ENCODE measurements at places on chromosomes 2 and 18.

DNA sequence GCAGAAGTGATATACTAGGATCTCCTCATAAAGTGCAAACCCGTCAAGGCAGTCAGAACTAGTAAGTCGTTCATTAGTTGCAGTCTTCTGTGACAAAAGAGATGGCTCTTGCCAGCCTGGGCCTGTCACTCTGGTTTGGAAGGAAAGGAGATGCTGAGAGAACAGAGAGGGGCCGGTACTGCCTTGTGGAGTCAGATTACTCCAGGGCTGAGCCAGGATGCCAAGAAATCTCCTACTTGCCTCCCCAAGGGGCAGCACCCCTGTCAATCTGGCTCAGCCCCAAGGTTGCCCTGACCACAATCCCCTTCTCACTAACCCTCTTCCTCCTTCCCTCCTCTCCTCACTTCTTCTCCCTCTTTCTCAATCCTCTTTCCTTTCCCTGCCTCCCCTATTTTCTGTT lies 62.9 kb upstream of the ASPRV1 start:
- no peak for DNase-seq

- no peak for DNase-seq
Measured at GRCh38 chr2:196479350-196479749, 160.2 kb upstream of the CCDC150 start.

- DNase-seq: no peak
Measured at GRCh38 chr2:59206361-59206760, 965.2 kb upstream of the FANCL start.

DNA sequence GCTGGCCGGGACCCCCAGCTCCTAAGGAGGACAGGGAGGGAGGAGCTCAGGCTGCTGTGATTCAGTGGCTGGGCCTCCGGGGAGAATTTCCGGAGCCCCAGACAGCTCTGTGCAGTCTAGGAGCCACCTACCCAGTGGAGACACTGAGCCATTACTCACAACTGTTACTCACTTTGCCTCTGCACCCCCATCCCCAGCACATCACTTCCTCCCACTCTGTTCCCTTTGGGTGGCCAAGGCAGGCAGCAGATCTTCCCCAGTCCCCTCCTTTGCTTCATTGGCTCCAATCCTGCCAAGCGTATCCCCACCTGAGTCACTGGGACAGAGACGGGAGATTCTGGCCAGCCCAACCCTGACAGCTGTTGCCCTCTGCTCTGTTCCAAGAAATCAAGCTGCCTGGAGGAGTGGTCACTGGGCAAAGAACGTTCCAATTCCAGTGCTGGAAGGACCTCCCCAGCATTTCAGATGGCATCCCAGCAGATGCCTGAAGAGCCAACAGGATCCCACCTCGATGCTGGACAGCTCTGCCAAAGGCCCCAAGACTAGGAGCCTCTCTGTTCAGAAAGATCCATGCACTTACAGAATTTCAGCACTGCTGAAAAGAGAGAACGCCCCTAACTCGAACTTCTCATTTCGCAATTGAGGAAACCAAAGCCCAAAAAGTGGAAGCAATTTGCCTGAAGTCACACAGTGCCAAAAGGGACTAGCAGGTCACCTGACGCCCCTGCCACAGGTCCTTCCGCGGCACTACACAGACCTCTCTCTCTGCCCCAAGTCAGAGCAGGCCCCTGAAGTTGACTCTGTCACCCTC lies 68.3 kb downstream of the TNS1 start:
- DNase-seq: no peak

GRCh38 chr2:85582492-85582891 lies 1.7 kb upstream of the VAMP5 start:
- no peak for DNase-seq

- no peak for DNase-seq
Measured at GRCh38 chr2:21270083-21270491, 146.3 kb downstream of the TDRD15 start.

- no peak for DNase-seq
Measured at GRCh38 chr18:54736981-54737380, 91.3 kb upstream of the RAB27B start.

- no peak for DNase-seq
Measured at GRCh38 chr2:70855667-70856066, 20.1 kb upstream of the CD207 start.

DNA sequence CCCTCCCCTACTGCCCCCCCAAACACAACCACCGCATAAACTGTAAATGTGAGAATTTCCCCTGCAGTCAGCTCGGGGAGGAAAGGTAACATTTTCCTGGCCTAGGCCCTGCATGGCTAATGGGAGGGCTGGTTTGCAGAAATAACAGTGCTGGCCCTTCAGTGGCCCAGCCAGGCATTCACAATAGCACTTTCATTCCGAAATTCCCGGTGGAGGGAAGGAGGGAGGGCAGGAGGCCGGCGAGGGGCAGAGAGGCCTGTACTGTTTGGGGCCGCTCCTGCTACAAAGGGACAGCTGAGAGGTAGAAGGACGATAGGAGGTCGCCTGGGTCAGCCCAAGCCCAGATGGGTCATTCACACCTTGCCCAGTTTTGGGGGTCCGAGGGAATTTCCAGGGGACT lies 11.3 kb downstream of the CYP26B1 start:
- DNase-seq: no peak

GRCh38 chr2:166773308-166773949 lies 114.9 kb upstream of the XIRP2 start:
- no peak for DNase-seq

DNA sequence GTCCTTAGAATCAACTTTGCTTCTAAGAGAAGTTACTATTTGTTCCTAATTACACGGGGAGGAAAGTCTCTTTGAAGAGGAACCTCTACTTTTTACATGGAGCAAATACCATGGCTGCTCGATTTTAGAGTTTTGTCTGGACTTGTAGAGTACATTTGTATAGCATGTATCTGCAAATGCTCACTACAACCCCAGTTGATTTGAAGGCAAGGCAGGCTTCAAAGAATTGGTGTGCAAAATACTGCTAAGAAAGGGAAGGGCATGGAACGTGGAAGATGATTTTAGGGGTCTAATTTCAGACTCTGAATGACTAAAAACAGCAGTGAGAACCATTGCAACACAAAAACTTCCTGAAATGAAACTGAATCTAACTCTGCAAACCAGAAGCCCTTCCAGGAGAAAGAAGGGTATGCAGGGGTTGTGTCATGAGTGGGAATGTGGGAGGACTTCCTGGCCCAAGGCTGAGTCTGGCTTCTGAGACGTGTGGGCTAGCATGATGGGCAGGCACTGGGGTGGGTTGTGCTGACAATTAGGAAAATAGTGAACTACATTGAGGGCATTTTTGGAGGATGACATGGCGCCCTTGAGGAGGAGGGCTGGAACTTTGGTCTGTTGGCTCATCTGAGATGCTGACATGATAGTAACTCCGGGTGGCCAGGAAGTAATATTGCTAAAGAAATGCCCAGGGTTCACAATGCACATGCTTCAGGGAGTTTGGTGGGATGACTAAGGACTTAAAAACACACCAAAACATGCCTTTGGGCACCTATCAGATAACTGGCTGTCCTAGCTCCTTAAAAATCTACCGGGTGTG lies 18.9 kb upstream of the IL1R2 start:
- DNase-seq: no peak

DNA sequence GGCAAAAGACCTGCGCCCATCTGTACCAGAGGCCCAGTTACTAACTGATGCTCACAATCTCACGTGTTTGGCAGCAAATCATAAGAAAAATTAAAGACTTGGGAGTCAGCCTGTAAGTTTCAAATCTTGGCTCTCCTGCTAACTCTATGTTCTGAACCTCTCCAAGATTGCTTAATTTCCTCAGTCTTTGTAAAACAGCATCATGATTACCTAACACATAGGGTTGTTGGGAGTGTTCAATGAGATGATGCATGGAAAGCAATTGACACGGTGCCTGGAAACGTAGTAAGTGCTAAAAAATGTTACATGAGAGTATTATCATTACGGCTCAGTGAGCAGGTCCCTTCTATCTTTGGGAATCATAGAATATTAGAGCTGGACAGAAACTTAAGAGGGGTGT lies 497.6 kb upstream of the TCF4 start:
- DNase-seq: no peak

DNA sequence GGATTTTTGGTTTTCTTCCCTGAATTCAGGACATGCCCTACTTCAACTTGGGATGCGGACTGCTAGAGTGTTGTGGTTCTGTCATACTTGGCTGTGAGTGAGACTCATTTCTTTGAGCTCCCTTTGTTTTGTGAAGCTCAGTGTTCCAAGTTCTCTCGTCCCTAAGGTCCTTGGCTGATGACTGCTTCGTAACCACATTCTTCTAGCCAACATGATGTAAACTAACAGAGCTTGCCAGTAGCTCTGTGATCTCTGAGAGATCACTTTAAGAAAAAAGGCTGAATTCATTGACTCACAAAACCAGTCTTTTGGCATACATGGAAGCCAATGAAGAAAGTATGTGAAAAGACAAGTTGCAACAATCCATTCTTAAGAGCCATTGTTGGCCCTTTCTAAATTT lies 96.9 kb upstream of the MSTN start:
- DNase-seq: no peak

- no peak for DNase-seq
Measured at GRCh38 chr2:18690342-18690741, 101.0 kb upstream of the NT5C1B start.

DNA sequence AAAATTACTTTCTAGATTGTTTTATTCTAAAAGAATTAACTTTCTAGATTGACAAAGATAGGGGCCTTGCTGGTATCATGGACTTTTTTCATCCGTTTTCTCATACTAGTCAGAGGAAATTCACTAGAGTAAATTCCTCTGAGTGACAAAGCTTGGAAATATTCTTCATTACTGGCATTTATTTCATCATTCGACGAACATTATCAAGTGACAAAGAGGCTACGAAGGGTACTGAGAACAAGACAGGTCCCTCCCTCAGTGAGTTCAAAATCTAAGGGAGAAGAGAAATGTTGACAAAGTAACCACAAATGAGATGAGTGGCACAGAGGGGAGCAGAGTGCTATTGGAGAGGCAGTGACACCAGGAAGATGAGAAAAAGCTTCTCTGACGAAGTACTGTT lies 4.3 kb downstream of the EPG5 start:
- no peak for DNase-seq

- no peak for DNase-seq
Measured at GRCh38 chr2:225171350-225171749, 129.1 kb upstream of the DOCK10 start.

- no peak for DNase-seq
Measured at GRCh38 chr2:216603010-216603883, 30.0 kb upstream of the IGFBP2 start.

DNA sequence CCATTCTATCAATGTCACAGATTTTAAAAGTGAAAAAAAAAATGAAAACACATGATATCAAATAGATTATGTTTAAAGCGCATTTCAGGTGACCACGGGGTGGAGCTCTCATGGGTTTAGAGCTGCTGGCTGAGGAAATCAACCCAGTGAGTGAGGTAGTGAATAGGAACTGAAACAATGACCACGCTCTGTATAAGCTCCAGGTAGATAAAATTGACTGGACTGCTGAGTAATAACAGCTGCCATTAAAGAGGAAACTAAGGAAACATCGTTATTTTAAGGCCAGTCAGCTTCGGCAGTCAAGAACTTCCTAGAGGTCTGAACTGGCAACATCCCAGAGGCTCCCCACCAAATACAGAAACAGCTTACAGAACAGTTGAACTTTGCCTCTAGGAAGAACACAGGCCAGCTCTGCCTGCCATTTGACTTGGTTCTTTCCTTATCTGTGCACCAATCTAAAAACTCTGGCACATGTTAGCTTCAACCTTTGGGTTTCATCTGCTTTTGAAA lies 185.9 kb downstream of the PDE1A start:
- no peak for DNase-seq

DNA sequence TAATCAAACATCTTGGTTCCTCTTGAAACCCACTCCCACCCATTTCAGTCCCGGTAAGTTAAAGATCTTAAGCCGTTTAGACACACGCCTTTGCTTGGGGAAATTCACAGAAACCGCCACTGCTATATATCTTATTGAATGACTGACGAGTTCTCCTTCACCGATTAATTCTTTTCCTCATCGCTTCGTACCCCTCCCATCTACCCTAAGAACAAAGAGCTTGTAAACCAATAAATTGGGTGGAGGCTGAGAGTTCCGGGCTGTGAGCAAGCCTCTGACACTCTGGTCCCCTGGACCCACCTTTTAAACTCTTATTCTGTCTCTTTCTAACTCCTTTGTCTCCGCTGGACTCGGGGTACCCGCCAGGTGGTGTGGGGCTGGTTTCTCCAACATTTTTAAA lies 30.6 kb downstream of the TMEM131 start:
- no peak for DNase-seq

GRCh38 chr18:75916624-75916982 lies 489.1 kb upstream of the SMIM21 start:
- no peak for DNase-seq
